ENCODE measurements at places on chromosomes 2 and 18. TPM values are rescaled to one million over a fixed set of nuclear protein-coding genes. Genes with fewer than 3 reads are reported as not detected.

The RALBP1 gene
- 46.9 TPM for total RNA-seq

DNA sequence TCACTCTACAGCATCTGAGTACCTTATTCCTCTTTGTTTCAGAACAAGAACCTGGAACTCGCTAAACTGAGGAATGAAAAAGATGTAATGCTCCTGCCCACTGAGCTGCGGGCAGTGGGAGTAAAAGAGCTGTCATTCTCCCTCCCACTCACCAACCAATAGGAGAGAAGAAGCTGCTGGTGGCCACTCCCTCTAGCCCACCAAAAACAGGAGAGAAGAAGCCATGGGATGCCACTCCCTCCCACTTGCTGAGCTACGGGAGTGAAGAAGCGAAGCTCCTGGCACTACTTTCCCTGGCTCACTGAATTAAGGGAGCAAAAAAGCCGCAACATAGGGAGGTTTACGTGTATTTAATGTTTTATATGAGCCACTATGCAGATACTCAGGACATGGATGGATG is 53.7 kb downstream of the RIT2 start:
- no peak overlapping the region for H3K4me3 ChIP-seq
- no peaks in the 10 kb centered on the region for H3K36me3 ChIP-seq
- no peaks in the 10 kb centered on the region for H3K4me1 ChIP-seq
- no peak for DNase-seq
- H3K27ac ChIP-seq: no peak overlapping the region
- H3K27me3 ChIP-seq: no peaks in the 10 kb centered on the region

- no peaks in the 10 kb centered on the region for H3K27me3 ChIP-seq
- no peak overlapping the region for H3K4me3 ChIP-seq
- H3K36me3 ChIP-seq: no peaks in the 10 kb centered on the region
- no peak for DNase-seq
- no peak overlapping the region for H3K27ac ChIP-seq
- no peaks in the 10 kb centered on the region for H3K4me1 ChIP-seq
Measured at GRCh38 chr2:100742277-100743254, 77.4 kb upstream of the NPAS2 start.

The XDH gene
- not detected for total RNA-seq

DNA sequence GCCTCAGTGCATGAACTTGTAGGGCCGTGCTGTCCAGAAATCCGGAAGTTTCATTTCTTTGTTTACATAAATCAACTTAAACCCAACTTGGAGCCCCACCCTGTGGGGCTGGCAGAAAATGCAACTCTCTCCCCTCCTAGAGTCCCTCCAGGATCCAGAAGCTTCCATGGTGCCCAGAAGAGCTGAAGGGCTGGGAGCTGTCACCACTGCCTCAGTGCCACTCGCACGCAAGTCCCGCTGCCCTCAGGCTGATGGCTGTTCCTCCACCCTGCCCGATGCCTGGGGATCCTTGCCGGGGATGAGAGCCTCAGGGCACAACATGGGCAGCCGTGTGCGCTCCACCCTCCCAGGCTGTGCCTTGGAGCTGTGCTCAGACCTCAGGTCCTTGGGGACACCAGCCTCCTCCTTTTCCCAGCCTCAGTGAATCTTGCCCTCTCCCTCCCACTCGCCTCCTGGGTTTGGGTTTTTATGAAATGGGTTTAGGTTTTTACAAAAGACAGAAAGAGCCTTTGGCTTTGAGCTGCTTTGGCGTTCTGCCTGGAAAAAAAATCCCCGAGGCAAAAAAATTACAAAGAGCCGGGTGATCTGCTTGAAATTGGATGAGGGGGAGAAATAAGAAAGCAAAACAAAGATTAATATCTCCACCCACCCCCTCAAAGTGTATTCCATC is 155.2 kb downstream of the TWIST2 start:
- H3K4me1 ChIP-seq: no peaks in the 10 kb centered on the region
- H3K4me3 ChIP-seq: no peak overlapping the region
- no peak for DNase-seq
- H3K27me3 ChIP-seq: peaks cover 5% of the 10 kb centered on the region
- no peak overlapping the region for H3K27ac ChIP-seq
- no peaks in the 10 kb centered on the region for H3K36me3 ChIP-seq

DNA sequence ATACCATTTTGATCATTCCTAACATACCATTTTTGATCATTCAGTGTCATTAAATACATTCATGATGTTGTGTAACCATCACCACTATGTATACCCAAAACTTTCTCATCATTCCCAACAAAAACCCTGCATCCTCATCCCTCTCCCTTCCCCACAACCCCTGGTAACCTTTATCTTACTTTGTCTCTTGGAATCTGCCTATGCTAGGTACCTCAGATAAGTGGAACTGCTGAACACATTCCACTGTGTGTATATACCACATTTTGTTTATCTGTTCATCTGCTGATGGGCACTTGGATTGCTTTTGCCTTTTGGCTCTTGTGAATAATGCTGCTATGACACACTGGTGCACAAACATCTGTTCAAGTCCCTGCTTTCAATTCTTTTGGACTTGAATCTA is 83.8 kb upstream of the TFCP2L1 start:
- DNase-seq: no peak
- H3K4me3 ChIP-seq: no peak overlapping the region
- no peak overlapping the region for H3K27ac ChIP-seq
- H3K36me3 ChIP-seq: peaks cover 28% of the 10 kb centered on the region

DNA sequence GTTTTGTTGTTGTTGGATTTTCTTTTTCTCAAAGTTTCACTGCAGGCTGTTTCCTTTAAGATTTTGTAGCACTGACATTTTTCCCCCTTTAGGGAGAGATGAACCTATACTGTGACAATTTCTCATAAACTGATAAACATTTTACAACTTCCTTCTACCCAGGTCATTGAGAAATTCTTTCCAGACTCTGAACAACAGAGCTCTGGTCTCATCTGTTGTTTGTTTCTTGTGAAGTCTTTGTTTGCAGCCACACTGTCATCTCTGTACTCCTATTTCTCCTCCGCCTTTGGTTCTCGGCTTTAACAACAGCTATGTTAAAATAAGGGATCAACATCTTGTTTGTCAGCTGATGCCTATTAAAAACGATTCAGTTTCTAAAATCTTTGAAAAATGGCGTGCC is 167.6 kb downstream of the VWC2L start:
- no peak for DNase-seq
- no peak overlapping the region for H3K27ac ChIP-seq
- H3K27me3 ChIP-seq: no peaks in the 10 kb centered on the region
- no peaks in the 10 kb centered on the region for H3K4me1 ChIP-seq
- no peaks in the 10 kb centered on the region for H3K36me3 ChIP-seq
- no peak overlapping the region for H3K4me3 ChIP-seq

DNA sequence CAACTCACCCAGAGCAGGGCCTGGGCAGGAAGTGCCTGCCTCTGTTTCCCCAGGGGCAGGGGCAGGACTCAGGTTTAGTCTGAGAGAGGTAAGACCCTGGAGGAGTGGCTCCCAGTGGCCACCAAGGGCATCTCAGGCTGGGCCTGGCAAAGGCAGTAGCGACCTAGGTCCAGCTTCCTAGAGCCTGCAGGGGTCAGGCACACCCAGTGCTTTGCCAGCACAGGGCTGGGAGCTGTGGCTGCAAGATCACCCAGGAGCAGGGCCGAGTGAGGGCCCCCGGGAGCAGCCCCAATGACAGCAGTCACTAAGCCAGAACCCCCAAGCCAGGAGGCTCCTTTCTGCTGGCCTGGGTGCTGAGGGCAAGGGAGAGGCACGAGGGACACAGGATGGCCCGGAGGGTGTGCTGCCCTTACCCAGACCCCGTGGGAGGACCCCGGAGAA is 8.8 kb upstream of the DUSP2 start:
- no peaks in the 10 kb centered on the region for H3K27me3 ChIP-seq
- no peak overlapping the region for H3K4me3 ChIP-seq
- no peaks in the 10 kb centered on the region for H3K36me3 ChIP-seq
- H3K27ac ChIP-seq: no peak overlapping the region

DNA sequence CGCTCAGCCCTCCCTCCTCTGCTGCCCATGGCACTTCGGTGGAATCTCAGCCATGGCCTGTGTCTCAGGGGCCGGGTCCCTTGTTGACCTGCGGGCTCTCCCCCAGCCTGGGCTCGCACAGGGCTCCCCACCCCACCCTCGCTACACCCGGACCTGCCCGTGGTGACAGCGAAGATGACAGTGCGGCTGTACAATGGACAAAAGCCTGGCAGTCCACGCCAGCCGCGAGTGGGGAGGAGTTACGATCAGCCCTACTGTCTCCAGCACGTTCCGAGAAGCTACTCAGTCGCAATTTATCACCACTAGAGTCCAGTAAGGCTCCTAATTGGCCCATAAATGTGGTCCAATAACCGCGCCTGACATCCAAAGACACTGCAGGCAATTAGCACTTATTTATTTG is 31.6 kb downstream of the GBX2 start:
- DNase-seq: no peak
- no peak overlapping the region for H3K4me3 ChIP-seq
- no peak overlapping the region for H3K27ac ChIP-seq
- no peaks in the 10 kb centered on the region for H3K27me3 ChIP-seq

DNA sequence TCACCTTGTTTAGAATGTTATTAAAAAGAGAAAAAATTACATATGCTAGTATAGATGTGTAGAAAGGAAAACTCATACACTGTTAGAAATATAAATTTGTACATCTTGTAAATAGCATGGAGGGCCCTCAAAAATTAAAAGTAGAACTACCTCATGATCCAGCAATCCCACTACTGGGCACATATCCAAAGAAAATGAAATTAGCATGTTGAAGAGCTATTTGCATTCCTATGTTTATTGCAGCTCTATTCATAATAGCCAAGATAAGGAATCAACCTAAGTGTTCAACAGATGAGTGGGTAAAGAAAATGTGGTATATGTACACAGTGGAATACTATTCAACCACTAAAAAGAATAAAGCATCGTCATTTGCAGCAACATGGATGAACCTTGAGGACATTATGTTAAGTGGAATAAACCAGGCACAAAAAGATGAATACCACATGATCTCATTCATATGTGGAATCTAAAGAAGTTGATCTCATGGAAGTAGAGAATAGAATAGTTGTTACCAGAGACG is 251.5 kb upstream of the THUMPD2 start:
- H3K4me3 ChIP-seq: no peak overlapping the region
- DNase-seq: no peak
- H3K4me1 ChIP-seq: peaks cover 11% of the 10 kb centered on the region

DNA sequence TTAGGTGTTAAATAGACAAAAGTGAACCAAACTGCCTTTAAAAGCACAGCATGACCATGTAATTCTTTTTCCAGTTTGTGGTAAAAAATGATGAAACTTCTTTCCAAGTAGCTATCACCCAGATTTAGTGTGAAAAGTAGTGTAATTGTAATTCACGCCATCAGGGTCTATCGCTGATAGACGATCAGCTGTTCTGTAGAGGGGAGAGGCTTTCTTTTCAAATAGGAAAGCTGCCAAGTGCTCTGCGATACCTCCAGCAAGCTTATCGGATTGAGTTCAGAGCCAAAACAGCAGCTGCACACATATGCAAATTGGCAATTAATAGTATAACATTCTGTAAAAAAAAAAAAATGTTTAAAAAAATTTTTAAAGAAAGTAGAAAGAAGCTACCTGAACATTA is 61.9 kb upstream of the PSMD14 start:
- H3K27ac ChIP-seq: no peak overlapping the region
- no peak for DNase-seq
- H3K27me3 ChIP-seq: no peaks in the 10 kb centered on the region
- peak overlapping the region; percentile 63 for H3K4me3 ChIP-seq
- H3K4me1 ChIP-seq: peaks cover 15% of the 10 kb centered on the region
- H3K36me3 ChIP-seq: peaks cover 4% of the 10 kb centered on the region

The SEPTIN10 gene
- 96.2 TPM for total RNA-seq

DNA sequence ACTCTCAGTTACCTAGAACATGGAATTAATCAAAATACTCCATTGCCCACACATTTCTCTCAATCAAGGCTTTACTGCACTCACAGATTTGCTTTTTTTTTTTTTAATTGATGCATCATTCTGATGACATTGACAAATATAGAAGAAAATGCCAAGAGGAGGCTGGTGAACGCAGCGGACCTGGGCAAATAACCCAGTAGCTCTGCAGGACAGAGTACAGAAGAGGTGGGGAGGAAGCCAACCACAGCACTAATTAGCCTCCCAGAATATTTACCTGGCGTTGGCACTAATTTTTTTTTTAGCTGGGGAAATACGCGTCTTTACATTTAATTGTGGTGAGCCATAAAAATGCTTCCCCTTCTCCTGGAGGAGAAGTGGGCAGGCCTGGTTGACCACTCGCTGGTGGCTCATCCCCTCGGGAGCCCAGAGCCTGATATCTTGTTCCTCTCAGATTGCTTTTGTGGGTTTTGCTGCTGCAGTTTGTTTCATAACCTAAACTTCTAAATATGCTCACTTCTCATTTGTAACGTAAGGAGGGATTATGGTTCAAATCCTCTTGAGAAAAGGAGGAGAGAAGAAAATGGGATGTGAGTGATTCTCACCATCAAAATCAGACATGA is 165.8 kb upstream of the EPB41L3 start:
- no peaks in the 10 kb centered on the region for H3K36me3 ChIP-seq
- H3K4me1 ChIP-seq: no peaks in the 10 kb centered on the region
- no peak overlapping the region for H3K4me3 ChIP-seq
- H3K27ac ChIP-seq: no peak overlapping the region

DNA sequence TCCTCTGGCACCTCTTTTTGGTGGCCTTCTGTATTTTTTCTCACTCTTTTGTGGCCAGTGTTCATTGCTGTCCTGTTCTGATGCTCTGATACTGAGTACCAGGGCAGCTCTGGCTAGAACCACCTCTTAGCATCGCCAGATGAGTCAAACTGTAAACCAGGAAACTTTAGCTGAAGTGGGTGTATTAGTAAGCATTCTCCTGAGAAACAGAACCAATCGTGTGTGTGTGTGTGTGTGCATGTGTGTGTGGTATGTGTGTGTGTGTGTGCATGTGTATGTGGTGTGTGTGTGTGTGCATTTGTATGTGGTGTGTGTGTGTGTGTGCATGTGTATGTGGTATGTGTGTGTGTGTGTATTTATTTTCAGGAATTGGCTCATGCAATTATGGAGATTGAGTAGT is 166.3 kb upstream of the SKOR2 start:
- no peak for DNase-seq
- H3K27ac ChIP-seq: no peak overlapping the region
- no peak overlapping the region for H3K4me3 ChIP-seq
- peaks cover 7% of the 10 kb centered on the region for H3K27me3 ChIP-seq

DNA sequence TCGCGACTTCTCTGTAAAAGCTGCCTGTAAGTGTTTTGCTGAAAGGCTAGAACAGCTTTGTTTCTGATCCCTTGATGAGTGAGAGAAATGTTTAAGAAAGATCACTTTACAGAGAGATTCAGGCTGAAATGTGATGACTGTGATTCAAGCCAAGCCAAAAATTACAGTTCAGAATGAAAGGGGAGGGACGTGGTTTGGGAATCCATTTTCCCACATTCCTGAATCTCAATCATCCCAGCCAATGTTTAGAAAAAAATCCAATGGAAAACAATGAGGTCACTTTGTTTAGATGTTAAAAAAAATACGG is 416.7 kb downstream of the ARHGAP15 start:
- peaks cover 2% of the 10 kb centered on the region for H3K36me3 ChIP-seq
- H3K27me3 ChIP-seq: no peaks in the 10 kb centered on the region
- no peaks in the 10 kb centered on the region for H3K4me1 ChIP-seq
- no peak for DNase-seq
- H3K27ac ChIP-seq: no peak overlapping the region
